NCI-H146 (cell line): ENCODE measurements at places on chromosomes 1 and 21.

DNA sequence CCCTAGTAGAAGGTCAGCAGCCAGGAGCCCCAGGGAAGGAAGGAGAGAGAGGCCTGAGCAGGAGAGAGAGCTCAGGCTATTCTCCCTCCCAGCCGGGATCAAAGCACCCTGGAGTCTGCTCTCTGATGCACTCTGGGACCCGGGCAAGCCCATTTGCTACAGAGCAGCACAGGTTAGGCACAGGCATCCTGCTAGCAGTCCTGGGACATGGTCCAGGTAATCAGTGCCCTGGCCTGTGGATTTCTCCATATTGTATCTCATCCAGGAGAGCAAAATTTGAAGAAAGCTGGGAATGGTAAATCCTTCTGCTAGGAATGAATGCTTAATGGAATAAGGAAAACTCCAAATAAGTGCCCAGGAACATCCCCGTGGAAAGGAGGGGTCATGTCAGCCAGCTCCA is 130.3 kb downstream of the HIVEP3 start:
- DNase-seq: no peak

GRCh38 chr1:3113741-3114056 is 44.7 kb downstream of the PRDM16 start:
- no peak for DNase-seq

- DNase-seq: no peak
These were observed 6.8 kb downstream of the KCNC4 start for GRCh38 chr1:110216844-110217444.

- no peak for DNase-seq
These were observed 48.4 kb upstream of the DNAJC6 start for GRCh38 chr1:65260851-65261473.

- no peak for DNase-seq
These were observed 77.3 kb upstream of the BCAR3 start for GRCh38 chr1:93758842-93759515.

GRCh38 chr1:207848234-207848633 is 62.7 kb downstream of the CD34 start:
- no peak for DNase-seq

- peak; percentile 5 for DNase-seq
These were observed 5.0 kb downstream of the RABGGTB start for GRCh38 chr1:75791022-75791421.

GRCh38 chr21:31720330-31720729 is 11.6 kb downstream of the SCAF4 start:
- no peak for DNase-seq

- no peak for DNase-seq
These were observed 306.3 kb upstream of the ESRRG start for GRCh38 chr1:217029281-217030157.

DNA sequence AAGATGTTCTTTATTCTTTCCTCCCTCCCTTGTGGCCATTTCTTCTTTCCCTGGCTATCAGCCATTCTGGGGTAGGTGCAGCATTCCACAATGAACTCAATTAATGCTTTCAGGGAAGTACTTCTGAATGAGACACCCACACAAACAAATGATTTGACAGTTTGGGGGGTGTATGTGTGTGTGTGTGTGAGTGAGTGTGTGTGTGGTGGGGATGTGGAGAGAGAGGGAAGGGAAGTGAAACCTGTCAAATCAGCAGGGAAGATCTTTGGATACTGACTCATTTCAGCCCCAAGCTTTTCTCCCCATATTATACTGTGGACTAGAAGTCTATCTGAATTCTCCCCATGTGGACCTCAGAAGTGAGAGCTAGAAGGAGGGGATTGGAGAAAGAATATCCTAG is 154.9 kb upstream of the CD34 start:
- DNase-seq: no peak

- DNase-seq: peak; percentile 63
These were observed at the start of gene ABCG1 for GRCh38 chr21:42218836-42219605. TSS of gene ABCG1 (plus strand) at chr21:42219140. CDS start at chr21:42219263, 123 bp downstream.

DNA sequence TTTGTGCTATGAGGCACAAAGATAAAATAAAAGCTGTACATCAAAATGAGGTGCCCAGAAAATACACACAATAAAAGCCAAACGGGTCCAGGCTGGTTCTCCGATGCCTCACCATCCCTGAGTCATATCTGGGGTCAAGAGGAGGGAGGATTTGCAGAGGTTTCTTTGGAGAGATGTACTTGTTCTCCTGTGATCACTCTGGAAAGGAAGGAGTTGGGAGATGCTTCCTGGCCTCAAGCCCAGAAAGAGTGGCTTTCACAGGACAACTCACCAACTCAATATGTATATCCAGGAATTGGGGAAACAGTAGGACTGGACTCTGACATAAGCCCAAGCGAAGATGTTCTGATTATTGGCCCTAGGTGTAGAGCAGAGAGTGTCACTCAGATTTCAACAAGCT is 51.9 kb downstream of the DIPK1A start:
- no peak for DNase-seq

GRCh38 chr1:248736977-248737376 is 18.6 kb downstream of the LYPD8 start:
- no peak for DNase-seq

DNA sequence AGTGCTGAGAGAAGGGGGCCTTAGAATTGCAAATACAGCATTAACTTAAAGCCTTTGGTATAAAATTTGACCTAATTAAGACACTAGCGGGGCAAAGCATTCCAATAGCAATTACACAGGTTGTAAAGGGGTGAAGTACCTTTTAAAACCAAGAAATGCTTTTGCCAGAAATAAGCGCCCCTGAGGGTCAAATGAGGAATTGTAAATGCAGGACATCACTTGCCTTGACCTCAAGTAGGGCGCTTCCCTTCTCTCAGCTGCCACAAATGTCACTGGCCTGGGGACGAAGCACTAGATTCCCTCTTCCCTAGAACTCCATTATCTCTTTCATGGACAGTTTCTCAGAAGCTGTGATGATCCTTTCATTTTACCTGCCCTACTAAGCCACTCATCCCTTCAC is 48.3 kb downstream of the SEC16B start:
- DNase-seq: no peak

GRCh38 chr1:218346391-218347204 is 1.5 kb downstream of the TGFB2 start:
- peak; percentile 54 for DNase-seq

DNA sequence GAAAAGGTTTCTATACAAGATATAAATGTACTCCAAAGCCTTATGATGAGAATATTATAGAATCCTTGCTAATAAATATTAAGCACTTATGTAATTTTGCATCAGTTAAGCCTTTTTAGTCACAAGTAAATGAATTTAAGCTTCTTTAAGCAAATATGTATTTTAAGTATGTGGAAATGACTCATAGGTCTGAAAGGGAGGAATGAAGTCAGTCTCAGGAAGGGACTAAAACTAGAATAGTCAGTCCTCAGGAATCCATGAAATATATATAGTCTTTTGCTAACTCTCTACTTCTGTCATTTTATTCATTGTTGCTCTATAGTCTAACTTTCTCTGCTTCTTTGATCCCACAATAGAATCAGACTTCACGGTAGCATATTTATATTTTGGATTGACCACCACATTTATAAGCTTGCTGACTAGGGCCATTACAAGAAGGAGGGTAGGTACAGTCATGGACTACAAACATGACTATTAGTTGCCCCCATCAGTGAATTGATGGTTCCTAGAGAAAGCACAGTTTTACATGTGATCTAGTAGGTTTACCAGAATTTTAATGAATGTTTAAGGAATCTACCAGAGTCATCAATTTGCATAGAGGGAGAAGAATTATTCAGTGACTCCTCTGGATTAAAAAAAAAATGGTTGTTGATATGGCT is 20.2 kb upstream of the RABGGTB start:
- no peak for DNase-seq

DNA sequence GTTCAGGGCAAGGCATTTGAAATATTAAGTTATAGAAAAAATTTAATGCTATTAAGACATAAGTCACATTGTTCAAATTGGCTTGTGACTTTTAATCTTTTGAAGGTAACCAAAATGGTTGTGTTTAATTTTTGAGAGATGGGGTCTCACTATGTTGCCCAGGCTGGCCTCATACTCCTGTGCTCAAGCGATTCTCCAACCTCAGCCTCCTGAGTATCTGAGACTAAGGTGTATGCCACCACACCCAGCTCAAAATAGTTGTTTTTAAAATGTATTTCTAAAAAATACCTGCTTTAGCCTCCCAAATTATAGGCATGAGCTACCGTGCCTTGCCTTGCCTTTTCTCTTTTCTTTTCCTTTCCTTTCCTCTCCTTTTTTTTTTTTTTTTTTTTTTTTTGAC is 26.0 kb upstream of the CHAF1B start:
- DNase-seq: no peak

- DNase-seq: no peak
These were observed 14.2 kb downstream of the TXNIP start for GRCh38 chr1:145982010-145982723.

GRCh38 chr1:175555266-175555665 is 188.1 kb downstream of the TNR start:
- no peak for DNase-seq

- no peak for DNase-seq
These were observed 8.2 kb downstream of the THAP3 start for GRCh38 chr1:6632588-6633514.

DNA sequence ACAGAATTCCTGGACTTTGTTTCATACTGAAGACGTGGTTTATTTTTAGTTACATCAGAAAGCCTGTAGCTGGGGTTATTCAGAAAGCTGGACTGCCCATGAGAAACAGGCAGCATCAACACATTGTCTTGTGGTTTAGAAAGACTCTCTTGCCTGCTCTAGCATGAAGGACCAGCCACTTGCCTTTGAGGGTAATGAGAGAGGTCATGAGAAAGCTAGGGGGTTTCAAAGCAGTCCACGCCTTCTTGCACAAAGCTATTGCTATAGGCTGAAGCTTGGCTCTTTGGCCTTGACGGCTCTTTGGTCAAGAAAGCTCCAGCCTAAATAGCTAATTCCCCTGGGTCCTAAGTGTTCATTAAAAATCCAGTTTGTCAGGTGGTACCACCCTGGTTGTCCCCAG is 208.1 kb downstream of the PRDM2 start:
- no peak for DNase-seq

DNA sequence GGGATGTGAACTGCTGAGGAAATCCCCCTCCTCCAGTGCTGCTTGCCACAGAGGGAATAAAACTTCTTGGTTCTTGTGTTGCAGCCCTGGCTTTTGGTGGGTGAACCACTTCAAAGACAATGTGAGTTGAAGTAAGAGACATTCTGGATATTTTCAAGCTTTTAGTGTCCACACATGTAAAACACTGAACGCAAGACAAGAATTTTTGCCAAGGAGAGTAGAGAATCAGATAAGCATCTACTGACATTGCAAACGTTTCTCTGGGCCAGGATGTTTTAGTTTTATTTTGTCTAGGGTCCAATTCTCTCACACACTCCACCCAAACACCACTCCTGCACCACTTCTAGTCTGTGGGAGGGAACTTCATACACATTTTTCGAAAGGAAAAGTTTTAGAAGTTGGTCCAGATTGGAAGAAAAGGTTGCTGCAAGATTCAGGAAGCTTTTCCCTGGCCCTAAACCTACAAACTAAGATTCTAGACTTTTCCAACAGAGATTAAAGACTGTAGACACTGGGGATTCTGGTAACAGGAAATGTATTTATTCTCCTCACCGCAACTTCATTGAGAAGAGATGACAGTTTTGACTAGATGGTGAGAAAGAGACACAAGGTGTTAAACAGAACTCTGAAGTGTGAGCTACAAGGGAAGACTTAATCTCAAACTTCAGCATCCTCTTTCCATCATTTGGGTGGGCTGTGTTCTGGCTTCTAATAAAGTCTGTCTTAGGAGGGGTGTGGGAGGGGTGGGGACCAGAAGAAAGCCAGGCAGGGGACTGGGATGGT is 16.1 kb downstream of the FASLG start:
- no peak for DNase-seq

GRCh38 chr1:170776252-170776651 is 112.3 kb downstream of the PRRX1 start:
- no peak for DNase-seq

- DNase-seq: no peak
These were observed 7.2 kb upstream of the RNU1-1 start for GRCh38 chr1:16521288-16521583.

GRCh38 chr1:121417325-121417923 is 232.6 kb downstream of the SRGAP2C start:
- no peak for DNase-seq

GRCh38 chr1:1330366-1331067 is 563 bp upstream of the TAS1R3 start:
- DNase-seq: peak; percentile 21

- peak; percentile 92 for DNase-seq
These were observed 80.3 kb downstream of the SELENOF start for GRCh38 chr1:86833461-86834215.

DNA sequence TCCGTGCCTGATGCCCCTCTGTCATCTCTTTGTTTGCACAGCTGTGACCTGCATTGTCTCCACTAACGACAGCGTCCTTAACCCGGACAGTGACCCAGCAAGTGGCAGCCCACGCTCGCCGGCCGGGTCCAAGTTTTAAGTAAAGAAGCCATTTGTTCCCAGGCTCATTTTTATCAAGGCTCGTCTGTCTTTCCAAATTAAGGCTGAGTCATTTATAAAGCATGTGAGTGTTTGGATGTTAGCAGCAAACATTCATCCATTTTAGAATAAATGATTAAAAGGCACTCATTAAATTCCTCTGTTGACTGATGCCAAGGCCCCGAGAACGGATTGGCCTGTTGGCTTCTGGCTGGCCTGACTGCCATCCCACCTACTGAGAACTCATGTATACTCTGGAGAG is 514.5 kb downstream of the NPHP4 start:
- no peak for DNase-seq

DNA sequence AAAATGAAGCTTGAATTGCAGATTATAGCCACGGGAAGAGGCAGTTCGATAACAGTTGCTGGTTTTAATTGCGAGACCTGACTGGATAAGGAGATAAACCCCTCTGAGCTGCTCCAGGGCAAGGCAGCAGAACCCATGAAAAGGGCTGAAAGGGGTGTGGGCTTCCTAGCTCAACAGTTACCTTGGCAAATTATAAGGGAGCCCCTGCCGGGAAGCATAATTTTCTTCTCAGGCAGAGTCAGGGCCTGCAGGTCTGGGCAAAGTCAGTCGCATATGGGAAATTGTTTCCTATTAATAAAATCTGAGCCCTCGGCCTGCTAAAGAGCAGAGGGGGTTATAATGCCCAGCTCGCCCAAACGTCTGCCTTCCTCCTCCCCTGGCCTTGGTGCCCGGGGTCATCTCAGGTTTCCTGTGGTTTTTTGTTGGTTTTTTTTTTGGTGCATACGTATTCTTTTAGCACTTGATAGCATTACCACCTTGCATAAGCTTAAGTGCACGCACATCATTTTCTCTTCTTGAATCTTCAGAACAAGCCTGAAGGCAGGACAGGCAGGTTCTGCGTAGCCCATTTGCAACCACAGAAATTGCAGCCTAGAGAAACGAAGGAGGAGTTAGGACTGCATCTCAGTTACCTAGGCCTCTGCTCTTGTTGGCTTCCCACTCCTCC is 33.9 kb upstream of the SELENON start:
- peak; percentile 81 for DNase-seq

DNA sequence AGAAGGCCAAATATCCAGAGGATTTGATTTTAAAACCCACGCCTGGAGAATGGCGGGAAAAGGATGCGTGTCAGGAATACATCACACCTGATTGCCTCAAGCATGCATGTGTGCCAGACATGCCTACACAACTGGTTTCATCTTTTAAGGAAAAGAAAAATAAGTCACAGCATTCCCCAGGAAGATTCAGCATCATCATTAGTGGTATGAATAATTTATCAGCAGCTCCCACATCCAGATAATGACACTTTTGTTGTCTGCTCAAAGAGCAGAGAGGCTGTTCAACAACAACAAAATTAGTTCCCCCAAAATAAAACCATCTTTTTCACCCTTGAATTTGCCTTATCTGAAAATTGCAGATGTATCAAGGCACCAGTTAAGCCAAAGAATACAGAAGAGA is 328.6 kb upstream of the C1orf87 start:
- no peak for DNase-seq
